Stomach (tissue), 19 donors: ENCODE measurements at places on chromosomes 4 and X. TPM values are rescaled to one million over a fixed set of nuclear protein-coding genes. Genes with fewer than 3 reads are reported as not detected.

The H2BW2 gene
- polyA plus RNA-seq: not detected

The TLR2 gene
- 3.3 TPM for polyA plus RNA-seq

The GNRHR gene
- not detected for polyA plus RNA-seq

- no peak for DNase-seq
These were observed 47.4 kb downstream of the ACSL4 start for GRCh38 chrX:109685656-109686078.

DNA sequence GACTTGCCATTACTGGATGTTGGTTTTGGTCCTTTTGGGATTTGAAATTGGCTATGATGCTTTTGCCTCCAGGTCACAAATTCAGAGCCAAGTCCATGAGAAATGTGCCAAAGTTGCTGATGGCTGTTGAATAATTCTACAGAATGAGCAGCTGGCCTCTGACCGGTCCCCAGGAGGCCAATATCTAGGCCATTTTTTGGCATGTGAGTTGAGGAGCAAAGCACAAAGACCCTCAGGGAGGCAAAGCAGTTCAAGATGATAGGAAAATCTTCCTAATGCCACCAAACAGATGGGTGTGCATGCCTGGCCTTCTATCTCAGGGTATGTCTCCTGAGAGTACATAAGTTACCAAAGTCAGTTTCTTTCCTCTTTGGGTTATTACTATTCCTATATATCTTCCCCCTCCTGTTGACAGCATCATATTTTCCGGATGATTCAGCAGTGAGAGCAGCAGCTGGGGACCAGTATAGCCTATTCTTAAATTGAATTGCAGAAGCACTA is 44.4 kb downstream of the SEL1L3 start:
- no peak for DNase-seq

GRCh38 chrX:10576777-10577447 is 43.5 kb downstream of the MID1 start:
- no peak for DNase-seq

DNA sequence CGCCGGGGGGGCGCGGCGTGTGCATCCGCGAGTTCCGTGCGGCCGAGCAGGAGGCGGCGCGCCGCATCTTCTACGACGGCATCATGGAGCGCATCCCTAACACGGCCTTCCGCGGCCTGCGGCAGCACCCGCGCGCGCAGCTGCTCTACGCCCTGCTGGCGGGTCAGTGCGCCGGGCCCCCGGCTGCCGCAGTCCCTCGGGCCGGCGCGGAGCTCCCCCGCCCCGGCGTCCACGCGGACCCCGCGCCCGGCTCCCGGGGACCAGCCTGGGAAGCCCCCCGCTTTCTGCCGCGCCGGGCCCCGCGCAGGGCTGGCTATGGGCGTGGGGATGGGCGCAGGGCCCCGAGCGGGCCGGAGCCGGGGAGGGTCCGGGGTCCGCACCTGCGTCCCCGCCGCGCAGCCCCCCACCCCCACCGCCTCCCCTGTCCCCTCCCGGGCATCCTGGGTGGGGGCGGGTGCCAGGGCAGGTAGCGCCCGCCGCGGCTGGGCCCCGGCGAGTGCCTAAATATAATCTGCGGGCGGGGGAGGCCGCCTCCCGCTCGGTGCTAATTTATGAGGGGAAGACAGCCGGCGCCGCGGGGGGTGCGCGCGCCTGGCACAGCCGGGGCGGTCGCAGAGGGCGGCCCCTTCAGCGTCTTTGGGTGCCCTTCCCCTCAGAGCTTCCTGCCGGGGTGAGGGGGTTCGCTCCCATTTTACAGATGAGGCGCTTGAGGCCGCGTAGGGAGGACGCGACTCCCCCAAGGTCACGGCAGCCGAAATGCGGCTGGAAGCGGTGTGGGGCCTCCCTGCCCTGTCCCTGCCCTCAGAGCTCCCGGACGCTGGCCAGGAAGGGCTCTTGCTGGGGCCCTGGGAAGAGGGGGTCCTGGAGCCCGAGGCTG is 837 bp downstream of the NAT8L start:
- no peak for DNase-seq
